Sigmoid colon (tissue), 7 donors: ENCODE measurements at places on chromosomes 5 and 9. TPM values are rescaled to one million over a fixed set of nuclear protein-coding genes. Genes with fewer than 3 reads are reported as not detected.

The PAEP gene
- total RNA-seq = not detected

The ACTBL2 gene
- not detected for total RNA-seq

- DNase-seq = no peak
- no peaks in the 10 kb centered on the region for H3K4me1 ChIP-seq
- H3K27ac ChIP-seq = no peak overlapping the region
- no peak overlapping the region for H3K4me3 ChIP-seq
These were observed 18.2 kb upstream of the ZNF618 start for GRCh38 chr9:113857875-113858274.

- H3K27me3 ChIP-seq = no peaks in the 10 kb centered on the region
- DNase-seq = no peak
- H3K36me3 ChIP-seq = peaks cover 52% of the 10 kb centered on the region
These were observed 23.3 kb upstream of the ZDHHC12 start for GRCh38 chr9:128747241-128747640.

DNA sequence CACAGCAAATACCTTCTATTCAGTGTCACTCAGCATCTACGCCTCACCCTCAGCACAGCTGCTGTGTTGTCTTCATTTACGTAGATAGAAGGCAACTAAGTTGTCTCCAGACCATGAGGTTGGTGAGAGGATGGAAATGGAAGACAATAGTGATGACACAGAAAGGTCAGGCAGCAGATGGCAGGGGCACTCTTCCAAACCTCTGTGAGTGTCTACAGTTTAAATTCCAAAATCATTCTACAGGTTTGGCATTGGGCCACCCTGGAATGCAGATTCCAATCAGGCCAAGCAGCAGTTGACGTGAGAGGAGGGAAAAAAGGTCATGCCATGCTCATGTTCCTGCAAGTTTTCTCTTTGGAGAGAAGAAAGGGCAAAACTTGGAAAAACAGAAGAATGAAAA is 68.7 kb upstream of the ADAMTSL1 start:
- no peak overlapping the region for H3K27ac ChIP-seq
- DNase-seq = no peak
- no peaks in the 10 kb centered on the region for H3K27me3 ChIP-seq
- H3K4me3 ChIP-seq = no peak overlapping the region

DNA sequence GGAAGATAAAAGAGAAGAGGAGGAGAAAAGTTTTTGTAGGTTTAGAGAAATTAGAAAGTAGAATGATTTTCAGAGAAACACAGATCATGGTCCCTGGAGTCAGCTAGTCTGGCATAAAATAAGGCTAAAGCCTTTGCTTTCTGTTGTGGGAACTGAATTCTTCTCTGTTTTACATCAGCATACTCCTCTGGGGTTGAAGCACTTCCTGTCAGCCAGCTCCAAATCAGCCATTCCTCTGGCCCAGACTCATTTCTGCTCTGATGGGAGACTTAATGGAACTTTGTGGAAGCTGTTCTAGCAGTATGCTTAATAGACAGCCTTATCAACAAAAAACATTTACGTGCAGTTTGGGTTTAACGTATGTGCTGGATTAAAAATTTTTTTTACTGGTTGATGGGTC is 143.2 kb downstream of the HMHB1 start:
- no peaks in the 10 kb centered on the region for H3K27me3 ChIP-seq
- no peak overlapping the region for H3K27ac ChIP-seq
- DNase-seq = no peak
- H3K4me1 ChIP-seq = no peaks in the 10 kb centered on the region
- no peak overlapping the region for H3K4me3 ChIP-seq
- H3K36me3 ChIP-seq = no peaks in the 10 kb centered on the region

The ADGRD2 gene
- not detected for total RNA-seq
